A549 (cell line): ENCODE measurements at places on chromosomes 16 and 17. TPM values are rescaled to one million over a fixed set of nuclear protein-coding genes. Genes with fewer than 3 reads are reported as not detected.

DHX58 gene
- polyA plus RNA-seq: 0.26 to 0.37 TPM (median 0.37 TPM) in 3 replicates

TOX3 gene
- polyA plus RNA-seq: 0.05 to 0.10 TPM in 2 of 3 replicates, not detected in the other

ABCC6 gene
- polyA plus RNA-seq: 2.9 to 4.0 TPM (median 3.6 TPM) in 3 replicates

FBXW10 gene
- 3.2 to 5.0 TPM (median 3.8 TPM) in 3 replicates for polyA plus RNA-seq

DNA sequence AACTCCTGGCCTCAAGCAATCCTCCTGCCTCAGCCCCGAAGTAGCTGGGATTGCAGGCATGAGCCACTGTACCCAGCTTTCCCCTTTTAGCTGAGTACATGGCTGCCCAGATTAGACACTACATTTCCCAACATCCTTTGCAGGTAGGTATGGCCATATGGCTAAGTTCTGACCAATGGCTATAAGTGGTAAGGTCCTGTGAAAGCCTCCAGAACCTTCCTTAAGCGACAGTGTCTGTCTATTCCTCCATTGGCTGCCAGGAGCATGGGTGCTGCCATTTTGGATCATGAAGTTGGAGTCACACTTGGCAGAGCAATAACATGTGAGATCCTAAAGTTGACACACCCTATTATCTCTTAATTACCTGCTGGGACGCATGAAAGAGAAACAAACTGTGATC lies 24.4 kb upstream of the CRHR1 start:
- peak; percentile 63 for DNase-seq

GRCh38 chr17:36686123-36686669 lies 84.8 kb downstream of the MRM1 start:
- no peak for DNase-seq

DNA sequence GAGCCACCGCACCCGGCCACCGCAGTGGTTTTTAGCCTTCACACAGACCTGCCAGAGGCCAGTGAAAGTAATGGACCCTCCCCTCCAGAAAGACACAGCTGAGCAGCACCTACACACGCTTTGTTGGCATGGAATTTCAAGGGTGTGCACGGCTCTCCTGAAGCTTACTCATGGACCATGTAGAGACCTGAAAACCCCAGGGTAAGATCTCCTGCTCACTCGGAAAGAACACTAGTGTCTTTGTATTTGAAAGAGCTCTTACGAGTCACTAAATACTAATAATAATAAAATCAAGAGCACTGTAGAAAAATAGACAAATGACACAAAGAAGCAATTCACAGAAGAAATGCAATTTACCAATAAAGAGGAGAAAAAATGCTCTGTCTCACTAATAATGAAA lies 20.0 kb downstream of the SLC43A2 start:
- no peak for DNase-seq

- no peak for DNase-seq
Observed at GRCh38 chr17:16036261-16036660, 36.6 kb downstream of the TTC19 start.

- peak; percentile 36 for DNase-seq
Observed at GRCh38 chr17:74217037-74217730, 3.8 kb downstream of the TTYH2 start.

DNA sequence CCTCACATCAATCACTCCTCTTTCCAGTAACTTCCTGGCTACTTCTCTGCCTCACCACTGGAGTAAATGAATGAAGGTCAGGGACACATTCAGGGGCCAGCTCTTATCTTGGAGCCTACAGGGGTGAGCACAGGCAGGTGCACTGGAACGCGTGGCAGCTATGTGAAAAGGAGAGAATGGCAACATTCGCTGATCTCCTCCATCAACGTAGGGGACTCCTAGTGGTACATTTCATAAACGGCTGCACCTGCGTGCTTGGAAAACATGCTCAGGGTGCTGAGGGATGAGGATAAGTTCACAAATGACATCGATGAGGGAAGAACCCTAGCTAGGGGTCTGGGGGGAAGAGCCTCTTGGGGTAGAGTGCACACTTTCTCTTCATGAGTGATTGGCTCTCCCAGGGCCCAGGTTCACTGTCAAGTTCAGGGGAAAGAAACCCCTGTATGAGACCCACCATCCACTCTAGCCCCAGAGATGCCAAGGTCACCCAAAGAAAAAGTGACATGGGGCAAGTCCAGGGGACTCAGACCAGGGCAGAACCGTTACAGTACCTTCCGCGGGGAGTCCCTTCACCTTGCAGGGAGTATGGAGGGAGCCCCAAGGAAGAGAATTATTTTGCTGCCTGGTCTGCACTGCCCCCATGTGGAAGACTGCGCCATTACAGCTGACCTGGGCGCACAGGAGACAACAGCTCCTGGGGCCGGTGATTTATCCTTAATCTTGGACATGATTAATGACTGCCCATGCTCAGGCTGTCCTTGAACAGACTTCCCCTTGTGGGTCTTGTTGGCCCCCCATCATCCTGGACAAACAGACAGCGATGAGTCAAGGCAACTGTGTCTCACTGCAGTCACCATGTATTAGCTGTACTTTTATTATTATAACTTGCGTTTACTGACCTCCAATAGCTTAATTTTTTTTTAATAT lies 30.1 kb downstream of the VAC14 start:
- DNase-seq: peak; percentile 64

- DNase-seq: no peak
Observed at GRCh38 chr16:27780468-27781194, 230.7 kb downstream of the KATNIP start.

- DNase-seq: no peak
Observed at GRCh38 chr16:80189476-80190175, 351.2 kb upstream of the DYNLRB2 start.

DNA sequence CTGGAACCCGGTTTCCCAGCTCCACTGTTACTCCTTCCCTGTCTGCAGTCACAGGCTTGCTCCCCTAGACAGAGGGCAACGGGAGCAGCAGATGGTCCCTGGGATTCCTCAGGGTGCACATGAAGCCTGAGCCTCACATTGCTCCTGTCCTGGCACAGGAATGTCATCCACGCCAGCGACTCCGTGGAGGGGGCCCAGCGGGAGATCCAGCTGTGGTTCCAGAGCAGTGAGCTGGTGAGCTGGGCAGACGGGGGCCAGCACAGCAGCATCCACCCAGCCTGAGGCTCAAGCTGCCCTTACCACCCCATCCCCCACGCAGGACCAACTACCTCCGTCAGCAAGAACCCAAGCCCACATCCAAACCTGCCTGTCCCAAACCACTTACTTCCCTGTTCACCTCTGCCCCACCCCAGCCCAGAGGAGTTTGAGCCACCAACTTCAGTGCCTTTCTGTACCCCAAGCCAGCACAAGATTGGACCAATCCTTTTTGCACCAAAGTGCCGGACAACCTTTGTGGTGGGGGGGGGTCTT lies 1.6 kb upstream of the DECR2 start:
- peak; percentile 28 for DNase-seq
